Erythroblast (primary cell): ENCODE measurements at places on chromosomes 16 and 17.

DNA sequence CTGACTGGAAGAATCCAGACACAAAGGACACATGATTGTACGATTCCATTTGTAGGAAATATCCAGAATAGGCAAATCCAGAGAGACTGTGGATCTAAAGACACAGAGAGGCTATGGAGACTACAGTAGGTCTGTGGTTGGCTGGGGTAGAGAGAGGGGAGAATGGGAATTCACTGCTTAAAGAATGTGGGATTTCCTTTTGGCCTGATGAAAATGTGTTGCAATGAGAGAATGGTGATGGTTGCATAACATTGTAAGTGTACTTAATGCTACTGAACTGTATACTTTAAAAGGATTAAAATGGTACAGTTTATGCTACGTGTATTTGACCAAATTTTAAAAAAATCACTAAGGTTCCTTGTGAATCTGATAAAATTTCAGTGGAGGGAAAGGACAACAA lies 62.1 kb downstream of the GPRC5B start:
- DNase-seq: no peak

DNA sequence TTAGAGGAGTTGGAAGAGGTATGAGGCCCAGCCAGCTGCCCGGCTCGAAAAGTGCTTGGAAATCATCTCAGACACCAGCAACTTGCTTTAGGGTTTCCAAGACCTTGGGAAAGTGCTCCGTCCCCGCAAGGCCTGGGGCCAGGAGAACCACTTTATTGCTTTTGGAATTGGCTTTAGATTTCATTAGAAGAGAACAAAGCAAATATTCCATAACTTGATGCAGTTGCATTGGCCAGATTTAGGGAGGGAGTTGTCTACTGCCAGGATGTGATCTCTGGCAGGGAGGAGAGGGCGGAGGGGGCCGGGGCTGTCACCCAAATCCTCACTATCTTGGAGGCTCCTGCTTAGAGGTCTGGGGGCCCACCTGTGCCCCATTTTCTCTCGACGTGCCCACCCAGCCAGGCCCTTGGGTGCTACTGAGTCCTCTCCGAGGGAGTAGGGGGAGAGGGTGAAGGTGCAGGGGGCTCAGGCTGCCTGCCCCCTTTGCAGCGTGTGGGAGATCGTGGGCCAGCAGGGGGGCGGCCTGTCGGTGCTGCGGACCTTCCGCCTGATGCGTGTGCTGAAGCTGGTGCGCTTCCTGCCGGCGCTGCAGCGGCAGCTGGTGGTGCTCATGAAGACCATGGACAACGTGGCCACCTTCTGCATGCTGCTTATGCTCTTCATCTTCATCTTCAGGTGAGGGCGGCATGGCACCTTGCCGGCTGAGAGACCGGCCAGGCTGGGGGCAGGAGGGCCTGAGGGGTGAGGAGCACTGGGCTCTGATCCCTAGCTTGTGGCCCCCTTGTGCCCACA lies 30.6 kb downstream of the CACNA1G start:
- no peak for DNase-seq

GRCh38 chr16:85670840-85671239 lies 17.9 kb downstream of the GINS2 start:
- DNase-seq: no peak

GRCh38 chr17:44024271-44024663 lies 9.5 kb upstream of the TMEM101 start:
- DNase-seq: no peak

- peak; percentile 52 for DNase-seq
Measured at GRCh38 chr17:73998653-73999645, 204.5 kb upstream of the RPL38 start.

DNA sequence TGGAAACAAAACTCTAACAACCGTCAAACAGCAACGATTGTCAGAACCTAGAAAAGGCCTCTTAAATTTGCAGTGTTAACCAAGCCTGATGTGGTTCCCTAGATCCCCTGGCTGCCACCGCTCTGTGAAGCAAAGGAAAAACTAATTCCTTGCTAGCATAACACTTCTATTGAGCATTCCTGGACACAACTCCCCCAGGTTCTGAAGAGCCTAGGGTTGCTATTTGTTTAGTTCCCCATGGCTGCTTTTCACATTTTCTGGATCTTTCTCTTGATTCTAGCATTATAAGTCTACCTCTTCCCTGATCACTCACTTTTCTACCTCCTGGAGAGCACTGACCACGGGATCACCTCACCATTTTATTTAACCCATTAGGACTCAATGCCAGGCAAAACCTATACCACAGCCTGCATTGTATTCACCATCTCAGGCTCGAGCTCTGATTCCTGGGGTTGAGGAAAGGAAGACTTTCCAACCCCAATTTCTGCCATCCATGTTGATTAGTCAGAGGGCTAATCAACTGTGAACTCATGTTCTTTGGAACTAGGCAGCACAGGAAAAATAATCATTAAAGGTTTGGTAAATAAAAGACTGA lies 692 bp upstream of the KCNJ16 start:
- no peak for DNase-seq

- DNase-seq: no peak
Measured at GRCh38 chr16:31385680-31386079, 7.5 kb upstream of the ITGAD start.

- peak; percentile 67 for DNase-seq
Measured at GRCh38 chr16:23557779-23558702, 514 bp downstream of the UBFD1 start.

GRCh38 chr17:31357839-31358394 lies 33.6 kb upstream of the RAB11FIP4 start:
- DNase-seq: no peak

DNA sequence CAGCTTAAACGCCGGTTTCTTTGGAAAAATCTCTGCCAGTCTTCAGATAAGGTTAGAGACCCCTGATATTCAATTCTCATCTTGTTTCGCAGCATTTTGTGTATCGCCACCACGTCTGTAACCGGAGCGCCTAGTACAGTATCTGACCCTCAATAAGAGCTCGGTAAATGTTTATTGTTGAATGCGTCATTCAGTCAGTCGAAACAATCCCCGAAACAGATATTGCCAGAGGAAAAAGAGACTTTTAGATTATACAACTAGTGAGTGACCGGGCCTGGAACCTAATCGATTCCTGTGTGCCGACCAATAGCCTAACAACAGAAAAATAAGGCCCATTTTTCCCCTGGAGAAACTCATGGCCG lies 626 bp downstream of the PELP1 start:
- DNase-seq: peak; percentile 46

DNA sequence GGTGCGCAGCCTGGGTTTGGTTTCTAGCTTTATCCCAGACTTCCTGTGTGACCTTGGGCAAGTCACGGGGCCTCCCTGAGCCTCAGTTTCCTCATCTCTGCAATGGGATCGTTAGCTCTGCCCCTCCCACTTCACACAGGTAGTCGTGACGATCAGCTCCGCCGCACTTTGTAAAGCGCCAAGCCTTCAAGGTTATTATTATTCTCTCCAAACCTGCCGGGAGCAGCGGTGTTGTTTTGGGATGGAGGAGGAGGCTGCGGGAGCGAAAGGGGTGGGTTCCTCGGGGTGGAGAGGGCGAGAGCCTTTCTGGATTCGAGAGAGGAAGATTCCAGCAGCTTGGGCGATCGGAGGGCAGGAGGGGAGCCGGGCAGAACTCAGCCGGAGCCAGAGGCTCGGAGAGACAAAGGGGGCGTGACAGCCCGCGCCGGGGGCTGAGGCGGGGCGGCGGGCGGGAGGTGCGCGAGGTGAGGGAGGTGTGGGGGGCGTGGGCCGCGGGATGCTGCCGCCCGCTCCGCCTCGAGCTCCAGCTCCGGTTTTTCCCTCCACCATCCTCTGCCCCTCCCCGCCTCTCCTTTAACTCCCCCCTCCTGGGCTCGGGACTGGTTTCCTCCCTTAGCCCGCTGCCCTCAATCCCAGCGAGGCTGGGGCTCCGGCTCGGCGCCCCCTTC lies at the start of gene EFNB3:
Gene EFNB3, plus strand, starts transcription at position 602 of the 668 bp plus-strand sequence. CDS start 397 bp downstream, outside the sequence.
- DNase-seq: no peak

DNA sequence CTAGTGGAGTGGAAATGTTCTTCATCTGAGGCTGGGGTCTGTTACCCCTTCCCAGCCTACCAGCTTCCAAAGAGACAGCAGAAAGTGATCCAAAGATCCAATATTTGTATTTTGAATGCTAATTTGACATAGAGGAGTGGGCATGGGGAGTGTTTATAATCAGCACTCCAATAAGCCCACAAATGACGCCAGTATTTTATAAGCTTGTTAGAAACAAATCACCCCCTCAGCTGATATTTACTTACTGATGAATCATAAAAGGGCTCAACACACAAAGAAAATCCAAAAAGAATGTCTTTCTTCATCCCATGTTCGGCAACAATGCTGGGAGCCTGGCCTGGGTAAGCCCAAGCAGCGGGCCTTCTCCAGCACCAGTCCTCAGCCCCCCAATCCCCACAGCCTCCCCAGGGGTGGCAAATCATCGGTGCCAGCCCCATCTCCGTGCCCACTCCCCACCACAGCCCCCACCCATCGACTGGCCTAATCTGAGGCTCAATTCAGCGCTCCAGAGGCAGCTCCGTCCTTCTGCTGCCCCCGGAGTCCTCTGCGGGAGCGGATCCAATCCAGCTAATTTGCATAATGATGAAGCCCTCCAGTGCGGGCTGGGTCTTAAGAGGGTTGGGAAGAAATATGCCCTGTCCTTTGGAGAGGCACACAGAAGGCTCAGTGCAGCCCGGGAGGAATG lies 169.5 kb downstream of the C16orf78 start:
- no peak for DNase-seq

GRCh38 chr16:57997528-57998265 lies 2.8 kb downstream of the ZNF319 start:
- DNase-seq: no peak

GRCh38 chr17:55456307-55457240 lies 34.9 kb upstream of the MMD start:
- no peak for DNase-seq

DNA sequence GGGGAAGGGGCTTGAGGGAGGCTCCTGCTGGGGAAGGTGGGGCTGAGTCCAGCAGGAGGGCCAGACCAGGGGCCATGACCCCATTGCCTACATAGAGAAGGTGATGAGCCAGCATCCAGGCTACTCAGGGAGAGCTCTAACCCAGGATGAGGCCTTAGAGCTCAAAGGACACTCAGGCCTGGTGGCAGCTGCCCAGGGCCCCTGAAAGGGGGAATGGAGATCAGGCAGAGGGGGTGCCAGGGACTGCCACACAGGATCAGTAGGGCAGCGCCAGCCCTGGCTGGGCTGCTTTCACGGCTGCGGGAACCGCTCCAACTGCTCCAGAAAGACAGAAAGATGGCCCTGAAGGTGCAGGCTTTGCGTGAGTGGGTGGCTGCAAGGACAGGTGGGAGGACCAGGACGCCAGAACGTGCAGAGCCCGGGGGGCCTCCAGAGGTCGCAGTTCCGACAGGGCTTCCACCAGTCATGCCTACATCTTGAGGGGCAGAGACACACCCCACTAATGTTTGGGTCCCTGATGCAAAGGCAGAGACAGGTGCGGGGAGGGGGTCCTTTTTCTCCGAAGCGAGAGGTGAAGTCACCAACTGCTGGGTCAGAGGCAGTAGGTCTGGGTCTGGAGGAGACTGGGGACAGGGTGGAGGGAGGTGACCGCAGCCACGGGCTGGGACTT lies 882 bp upstream of the ATP6V0C start:
- no peak for DNase-seq

DNA sequence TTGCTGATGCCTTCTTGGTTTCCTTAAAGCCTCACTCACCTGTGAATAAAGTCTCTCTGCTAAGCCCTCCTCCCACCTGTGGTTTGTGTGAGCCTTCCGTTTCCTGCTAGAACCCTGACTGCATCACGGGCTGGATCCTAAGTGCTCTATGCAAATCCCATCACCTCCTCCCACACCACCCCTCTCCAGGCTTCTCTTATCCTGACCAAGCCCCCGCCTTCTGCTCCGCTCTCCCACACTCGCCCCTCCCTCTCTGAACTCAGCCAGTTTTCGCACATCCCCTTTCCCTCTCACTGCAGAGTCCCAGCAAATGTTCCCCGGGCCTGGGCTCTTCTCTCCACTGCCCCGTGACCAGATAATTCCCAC lies 51.8 kb downstream of the PIMREG start:
- no peak for DNase-seq

GRCh38 chr16:4293822-4294457 lies 21.1 kb upstream of the TFAP4 start:
- DNase-seq: no peak

- no peak for DNase-seq
Measured at GRCh38 chr17:3963237-3964201, 718 bp downstream of the ATP2A3 start.

DNA sequence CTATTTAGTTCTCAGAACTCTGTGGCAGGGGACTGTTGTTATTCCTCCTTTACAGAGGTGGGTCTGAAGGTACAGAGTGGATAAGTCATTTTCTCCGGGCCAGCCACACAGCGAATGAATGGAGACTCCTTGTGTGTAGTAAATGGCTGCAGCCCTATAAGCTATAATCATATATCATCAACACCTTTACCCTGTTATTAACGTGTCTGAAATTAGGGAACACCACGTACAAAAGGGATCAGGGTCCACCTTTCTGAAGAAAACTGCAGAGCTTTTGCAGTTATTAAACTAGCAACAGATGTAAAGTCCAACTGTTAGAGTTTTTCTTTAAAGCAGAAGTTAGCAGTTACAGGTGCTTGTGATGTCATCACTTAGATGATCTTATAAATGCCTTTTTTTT lies 696.7 kb downstream of the MAF start:
- DNase-seq: no peak

DNA sequence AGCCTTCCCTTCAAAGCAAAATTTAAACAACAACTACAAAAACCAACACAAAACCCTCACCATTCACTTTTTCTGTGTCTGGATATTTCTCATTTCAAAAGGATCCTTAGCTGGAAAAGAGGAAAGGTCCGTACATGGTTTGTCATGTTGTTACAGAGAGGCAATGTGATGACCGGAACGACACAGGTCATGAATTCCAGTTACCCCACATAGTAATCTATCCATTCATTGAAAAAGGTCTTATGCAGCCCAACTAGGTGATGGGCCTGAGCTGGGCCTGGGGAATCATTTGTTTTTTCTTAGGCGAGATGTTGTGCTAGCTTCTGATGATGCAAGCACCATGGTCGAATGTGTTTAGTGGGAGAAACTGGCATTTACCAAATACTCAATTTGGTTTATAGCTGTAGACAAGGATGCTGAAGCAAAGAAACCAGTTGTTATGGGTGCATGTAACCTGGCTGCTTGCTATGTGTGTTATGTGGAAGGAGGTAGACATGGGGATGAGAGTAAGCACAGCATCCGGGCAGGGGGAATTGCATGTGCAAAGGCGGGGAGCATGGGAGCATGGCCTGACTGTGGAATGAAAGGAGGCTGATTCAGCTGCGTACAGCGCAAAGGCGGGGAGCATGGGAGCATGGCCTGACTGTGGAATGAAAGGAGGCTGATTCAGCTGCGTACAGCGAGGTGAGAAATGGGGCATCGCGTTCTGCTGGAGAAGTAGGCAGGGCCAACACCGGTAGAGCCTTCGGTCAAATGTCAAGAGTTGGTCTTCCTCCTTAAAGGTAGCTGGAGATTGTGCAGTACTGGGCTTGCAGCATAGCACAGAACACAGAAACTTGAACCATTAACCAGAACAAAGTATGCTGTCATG lies 269.7 kb upstream of the MAF start:
- DNase-seq: no peak

GRCh38 chr17:64262198-64262999 lies 661 bp downstream of the TEX2 start:
- DNase-seq: peak; percentile 76

- DNase-seq: no peak
Measured at GRCh38 chr17:76038050-76038449, 10.9 kb upstream of the EVPL start.
